NCI-H1694 treated with DMSO at 0.1 percent for 48 hours (cell line): ENCODE measurements at places on chromosomes 3 and 15.

GRCh38 chr3:150082898-150083654, 112.4 kb upstream of the PFN2 start:
- DNase-seq, result no peak

DNA sequence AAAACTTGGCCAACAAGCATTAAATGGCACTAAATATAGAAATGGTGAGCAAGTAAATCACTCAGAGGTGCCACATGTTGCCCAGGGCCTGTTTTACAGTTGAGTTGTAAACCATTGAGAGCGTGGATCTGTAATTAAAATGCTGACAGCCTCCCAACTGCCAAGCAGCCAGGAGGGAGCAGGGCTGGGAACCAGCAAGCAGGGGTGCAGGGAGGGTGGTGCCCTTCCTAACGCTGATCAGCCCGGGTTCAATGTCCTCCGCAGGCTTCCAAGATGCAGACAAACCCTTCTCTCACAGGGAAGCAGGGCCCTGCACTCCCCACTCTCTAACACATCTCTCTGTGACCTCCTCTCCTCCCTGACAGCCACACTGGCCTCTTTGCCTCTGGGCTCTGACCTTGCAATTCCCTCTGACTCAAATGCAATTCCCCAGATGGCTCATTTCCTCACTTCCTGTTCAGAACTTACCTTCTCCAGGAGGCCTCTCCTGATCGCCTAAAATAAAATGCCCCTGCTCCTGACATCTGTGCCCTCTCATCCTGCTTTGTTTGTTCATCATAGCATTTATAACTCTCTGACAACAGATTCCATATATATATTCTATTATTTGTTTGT, 40.0 kb downstream of the WNT7A start:
- DNase-seq, result peak; percentile 54

- DNase-seq, result no peak
These were observed 185.8 kb upstream of the TTC14 start for GRCh38 chr3:180416111-180416594.

- no peak for DNase-seq
These were observed 61.5 kb downstream of the CGGBP1 start for GRCh38 chr3:87997298-87997697.

- DNase-seq, result no peak
These were observed 162.9 kb upstream of the STT3B start for GRCh38 chr3:31369637-31370379.

- no peak for DNase-seq
These were observed 64.7 kb downstream of the ITGA11 start for GRCh38 chr15:68367226-68367625.

DNA sequence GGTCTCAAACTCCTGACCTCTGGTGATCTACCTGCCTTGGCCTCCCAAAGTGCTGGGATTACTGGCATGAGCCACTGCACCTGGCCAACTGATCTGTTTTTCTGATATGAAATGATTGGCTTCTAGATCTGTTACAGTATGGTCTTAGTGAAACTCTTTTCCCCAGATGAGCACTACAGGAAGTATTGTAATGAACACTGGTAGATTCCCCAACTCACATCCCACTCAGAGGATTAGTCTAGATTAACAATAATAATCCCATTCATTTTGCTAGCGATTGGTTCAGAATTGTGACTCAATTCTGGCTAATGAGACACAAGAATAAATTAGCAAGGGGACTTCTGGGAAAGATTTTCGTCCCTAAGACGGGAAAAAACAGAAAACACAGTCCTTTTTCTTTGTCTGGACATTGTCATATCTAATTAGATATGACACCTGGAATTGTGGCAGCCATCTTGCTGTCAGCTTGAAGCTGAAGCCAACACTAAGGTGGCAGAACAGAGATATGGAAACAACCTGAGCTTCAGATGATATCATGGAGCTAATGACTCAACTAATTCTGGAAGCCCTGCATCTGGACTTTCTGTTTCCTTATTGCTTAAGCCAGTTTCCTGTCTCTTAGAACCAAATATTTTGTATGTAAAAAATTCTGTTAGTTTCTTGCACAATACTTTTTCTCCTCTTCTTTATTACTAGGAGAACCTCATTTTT, 17.4 kb upstream of the NPTN start:
- DNase-seq, result no peak

DNA sequence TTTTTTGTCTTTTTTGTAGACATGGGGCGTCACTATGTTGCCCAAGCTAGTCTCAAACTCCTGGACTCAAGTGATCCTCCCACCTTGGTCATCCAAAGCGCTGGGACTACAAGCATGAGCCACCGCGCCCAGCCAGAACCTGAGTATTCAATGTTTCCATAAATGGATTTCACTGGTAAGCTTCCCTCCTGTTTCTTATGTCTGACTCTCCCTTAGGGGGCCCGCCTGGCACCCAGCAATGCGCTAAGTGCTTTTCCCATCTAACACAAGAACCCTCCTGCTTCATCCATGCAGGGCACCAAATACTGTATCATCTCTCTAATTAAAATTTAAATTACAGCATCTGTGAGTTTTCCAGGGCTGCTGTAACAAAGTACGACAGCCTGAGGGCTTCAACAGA, 44.9 kb downstream of the KLF15 start:
- no peak for DNase-seq

- no peak for DNase-seq
These were observed 150.7 kb upstream of the NR2E3 start for GRCh38 chr15:71659730-71660067.

- no peak for DNase-seq
These were observed 6.1 kb downstream of the BCL6 start for GRCh38 chr3:187739094-187739560.

GRCh38 chr3:11274566-11275142, 2.5 kb downstream of the ATG7 start:
- DNase-seq, result no peak

GRCh38 chr3:69665026-69665737, 74.1 kb upstream of the MITF start:
- DNase-seq, result no peak

DNA sequence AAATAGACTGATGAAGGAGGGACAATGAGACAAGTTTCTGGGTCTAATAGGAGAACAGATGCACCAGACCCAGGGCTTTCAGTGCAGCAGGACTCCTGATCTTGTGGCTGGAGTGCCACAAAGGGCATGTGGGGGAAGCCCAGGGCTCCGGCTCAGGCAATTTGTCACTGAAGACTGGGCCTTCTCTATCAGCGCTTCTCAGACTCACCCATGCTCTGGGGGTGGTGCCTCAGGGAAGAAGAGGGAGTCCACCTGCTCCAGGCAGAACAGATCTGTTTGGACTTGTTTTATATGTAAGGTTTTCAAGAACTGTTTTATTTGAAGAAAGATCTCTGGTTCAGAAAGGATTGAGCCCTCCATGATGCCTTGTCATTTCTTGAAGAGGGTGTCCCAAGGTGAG, 112.4 kb upstream of the TLE3 start:
- no peak for DNase-seq

DNA sequence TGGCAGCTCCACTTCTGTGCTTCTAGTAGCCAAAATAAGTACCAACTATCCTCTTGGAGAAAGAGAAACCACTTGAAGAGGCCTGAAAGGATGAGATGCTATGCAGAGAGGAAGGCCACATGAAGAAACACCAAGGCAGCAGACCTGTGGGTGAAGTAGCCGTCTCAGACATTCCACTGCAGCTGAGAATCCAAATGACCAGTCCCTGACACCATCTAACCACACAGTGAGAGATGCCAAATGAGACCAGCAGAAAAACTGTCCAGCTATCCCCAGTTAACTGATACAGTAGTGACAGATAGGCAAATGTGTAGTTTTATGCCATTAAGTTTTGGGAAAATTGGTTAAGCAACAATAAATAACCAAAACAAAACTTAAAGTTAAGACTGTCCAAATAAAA, 47.9 kb upstream of the ZSCAN2 start:
- no peak for DNase-seq

GRCh38 chr3:13009132-13009945, 63.9 kb downstream of the IQSEC1 start:
- no peak for DNase-seq

DNA sequence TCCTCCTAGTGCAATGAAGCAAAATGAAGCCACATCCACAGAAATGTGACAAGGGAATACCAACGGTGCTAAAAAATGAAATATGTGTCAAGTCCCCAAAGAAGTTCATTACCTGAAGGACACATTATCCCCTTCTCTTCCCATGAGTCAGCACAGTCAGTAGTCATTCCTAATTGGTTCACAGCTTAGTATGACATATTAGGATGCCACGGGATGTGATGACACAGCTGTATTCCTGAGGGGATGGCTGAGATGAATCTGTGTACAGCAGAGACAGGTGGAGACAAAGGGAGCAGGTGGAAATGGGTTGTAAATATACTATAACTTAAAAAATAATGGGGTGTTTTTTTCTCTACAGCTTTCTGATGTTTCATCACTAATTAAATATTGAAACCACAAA, 273.4 kb downstream of the ARRDC4 start:
- no peak for DNase-seq

DNA sequence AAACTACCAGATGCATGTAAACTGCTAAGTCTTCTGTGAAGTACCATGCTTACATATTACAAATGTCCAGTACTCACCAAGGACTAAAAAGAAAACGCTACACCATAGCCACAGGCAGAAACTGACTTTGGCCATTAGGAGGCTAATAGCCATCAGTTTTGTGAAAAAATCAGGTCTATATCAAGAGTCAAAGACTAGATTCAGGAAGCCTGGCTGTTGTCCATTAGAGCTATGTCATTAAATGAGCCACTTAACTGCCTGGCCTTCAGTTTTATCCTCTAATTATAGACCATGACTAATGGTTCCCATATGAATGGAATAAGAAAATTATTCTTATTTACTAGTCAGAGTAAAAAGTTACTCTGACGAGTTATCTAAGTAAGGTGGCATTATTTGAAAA, 144.1 kb downstream of the VPS13C start:
- DNase-seq, result no peak

DNA sequence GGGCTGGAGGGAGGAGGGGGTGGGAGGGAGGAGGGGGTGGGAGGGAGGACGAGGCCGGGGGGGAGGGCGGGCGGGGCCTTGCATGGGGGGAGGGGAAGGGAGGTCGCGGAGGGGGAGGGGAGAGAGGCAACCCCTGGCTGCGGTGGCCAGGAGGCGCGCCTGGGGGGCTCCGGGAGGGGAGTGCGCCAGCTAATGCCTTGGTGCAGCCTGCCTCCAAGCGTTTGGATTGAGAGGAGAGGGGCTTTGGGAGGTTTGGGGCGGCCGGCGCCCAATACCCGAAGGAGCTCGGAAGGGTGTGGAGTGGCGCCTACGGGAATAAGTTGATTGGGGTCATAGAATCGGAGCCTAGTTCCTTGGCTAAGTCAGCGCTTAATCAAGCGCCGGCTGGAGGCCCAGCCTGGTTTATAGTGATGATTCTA, 557 bp downstream of the TFG start:
- DNase-seq, result no peak

- no peak for DNase-seq
These were observed 31.0 kb downstream of the CTDSPL2 start for GRCh38 chr15:44458429-44458828.

- no peak for DNase-seq
These were observed 332.1 kb downstream of the ARRDC4 start for GRCh38 chr15:98292442-98293240.

- DNase-seq, result no peak
These were observed 8.4 kb downstream of the CSK start for GRCh38 chr15:74790080-74790916.

- DNase-seq, result no peak
These were observed 10.7 kb upstream of the OCA2 start for GRCh38 chr15:28109626-28110455.

GRCh38 chr15:99755692-99756409, 22.6 kb upstream of the LYSMD4 start:
- DNase-seq, result peak; percentile 71

GRCh38 chr3:28122227-28122626, 119.2 kb upstream of the CMC1 start:
- DNase-seq, result no peak

- DNase-seq, result no peak
These were observed 755.0 kb downstream of the TBL1XR1 start for GRCh38 chr3:176442326-176442725.

DNA sequence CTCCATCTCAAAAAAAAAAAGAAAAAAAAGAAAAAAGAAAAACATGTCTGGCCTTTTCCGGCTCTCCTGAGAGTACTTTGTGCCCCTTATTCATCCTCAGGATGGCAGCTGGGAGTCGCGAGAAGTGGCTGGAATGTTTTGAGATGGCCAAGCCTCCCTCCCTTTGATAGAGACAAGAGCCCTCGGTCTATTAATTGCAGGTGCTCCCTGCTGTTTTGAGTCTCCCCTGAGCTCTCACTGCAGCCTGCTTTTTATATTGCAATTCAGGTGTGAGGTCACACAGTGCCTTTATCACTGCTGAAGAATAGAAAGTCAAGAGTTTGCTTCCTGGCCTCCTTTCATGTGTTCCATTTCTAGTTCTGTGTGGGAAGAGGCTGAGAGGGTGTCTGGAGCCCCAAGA, 10.9 kb downstream of the CA12 start:
- DNase-seq, result no peak

DNA sequence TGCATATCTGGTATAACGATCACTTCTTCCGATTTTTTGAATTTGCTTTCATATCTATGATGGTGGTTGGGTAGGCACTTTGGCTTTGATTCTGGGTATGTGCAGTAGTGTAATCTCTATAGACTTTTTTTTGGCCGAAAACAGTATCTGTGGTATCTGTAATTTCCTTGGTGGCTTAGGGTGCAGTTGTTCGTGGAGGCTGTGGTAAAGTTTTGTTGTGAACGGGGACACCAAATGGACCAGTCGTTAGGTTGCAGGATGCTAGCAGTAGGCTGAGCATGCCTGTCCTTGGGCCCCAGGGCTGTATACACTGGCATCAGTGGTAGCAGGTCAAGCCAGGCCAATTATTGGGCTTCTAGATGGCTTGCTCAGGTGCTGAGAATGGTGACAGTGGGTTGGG, 55.2 kb downstream of the CCDC66 start:
- no peak for DNase-seq

DNA sequence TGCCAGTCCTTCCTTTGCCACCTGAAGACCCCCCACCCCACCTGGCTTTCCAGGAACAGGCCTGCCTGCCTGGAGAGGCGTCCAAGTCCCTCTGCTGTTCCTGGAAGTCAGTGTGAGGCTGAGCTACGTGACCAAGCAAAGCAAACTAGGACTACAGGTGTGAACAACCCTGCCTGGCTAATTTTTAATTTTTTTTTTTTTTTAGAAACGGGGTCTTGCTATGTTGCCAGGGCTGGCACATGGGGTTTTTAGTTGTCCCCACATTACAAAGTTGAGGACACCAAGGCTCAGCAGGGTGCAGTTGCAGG, 17.4 kb downstream of the HEMK1 start:
- DNase-seq, result no peak

GRCh38 chr3:74443102-74443501, 171.4 kb downstream of the CNTN3 start:
- no peak for DNase-seq

DNA sequence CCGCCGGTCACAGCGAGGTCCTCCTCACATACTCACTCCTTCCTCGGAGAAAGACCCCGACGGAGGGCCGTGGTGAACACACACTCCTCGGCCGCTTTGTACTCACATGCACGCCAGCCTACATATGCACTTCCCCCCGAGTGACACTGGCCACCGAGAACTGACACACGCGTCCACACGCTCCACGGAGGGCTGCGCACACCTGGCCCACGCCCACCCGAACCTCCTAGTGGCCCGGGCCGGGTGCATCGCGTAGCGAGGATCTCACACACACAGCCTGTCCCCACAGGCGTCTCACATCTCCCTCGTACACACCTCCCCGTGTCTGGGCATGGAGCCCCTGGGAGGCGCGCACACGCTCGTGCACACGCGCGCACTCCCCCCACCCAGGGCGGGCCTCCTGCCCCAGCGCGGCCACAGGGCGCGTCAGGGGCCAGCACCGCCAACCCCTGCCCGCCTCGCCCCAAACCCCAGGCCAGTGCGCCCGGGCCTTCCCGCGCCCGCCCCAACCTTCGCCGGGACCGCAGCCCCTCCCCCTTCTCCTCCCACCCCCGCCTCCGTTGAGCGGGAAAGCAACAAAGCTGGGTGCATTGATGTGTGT, 411 bp upstream of the C3orf70 start:
- DNase-seq, result no peak
